ENCODE measurements at places on chromosomes 12 and 14. TPM values are rescaled to one million over a fixed set of nuclear protein-coding genes. Genes with fewer than 3 reads are reported as not detected.
A peak's percentile ranks its signal among the peaks of the same experiment; 100 is the strongest.

GARIN6 gene
- not detected for total RNA-seq

TMEM229B gene
- 0.42 TPM for total RNA-seq

AKAP6 gene
- total RNA-seq, result 23.1 TPM

DNA sequence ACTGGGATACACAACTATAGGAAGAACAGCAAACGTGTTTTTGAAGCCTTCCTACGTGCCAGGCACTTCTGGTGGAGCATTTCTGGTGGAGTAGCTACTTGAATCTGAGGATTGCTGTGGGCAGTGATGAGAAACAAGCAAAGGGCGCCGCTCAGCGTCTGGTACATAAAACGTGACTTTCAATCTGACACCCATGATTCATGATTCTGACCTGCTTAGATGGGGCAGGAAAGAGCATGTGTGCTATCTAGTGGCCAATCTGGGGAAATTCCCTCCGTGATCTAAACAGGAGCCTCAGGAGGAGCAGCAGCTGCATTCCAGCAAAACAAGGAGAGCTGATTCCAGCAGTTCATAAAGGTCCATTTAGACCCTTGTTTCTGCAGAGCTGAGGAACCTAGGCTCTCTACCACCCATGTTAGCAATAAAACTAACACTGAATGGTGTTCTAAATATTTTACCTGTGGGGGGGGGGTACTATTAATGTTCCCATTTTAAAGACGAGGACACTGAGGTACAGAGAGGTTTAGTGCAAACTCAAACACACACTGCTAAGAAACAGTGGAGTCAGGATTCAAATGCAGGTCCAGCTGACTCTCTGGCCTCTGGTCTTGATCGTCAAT, 37.8 kb downstream of the PAH start:
- DNase-seq, result peak; percentile 25

DNA sequence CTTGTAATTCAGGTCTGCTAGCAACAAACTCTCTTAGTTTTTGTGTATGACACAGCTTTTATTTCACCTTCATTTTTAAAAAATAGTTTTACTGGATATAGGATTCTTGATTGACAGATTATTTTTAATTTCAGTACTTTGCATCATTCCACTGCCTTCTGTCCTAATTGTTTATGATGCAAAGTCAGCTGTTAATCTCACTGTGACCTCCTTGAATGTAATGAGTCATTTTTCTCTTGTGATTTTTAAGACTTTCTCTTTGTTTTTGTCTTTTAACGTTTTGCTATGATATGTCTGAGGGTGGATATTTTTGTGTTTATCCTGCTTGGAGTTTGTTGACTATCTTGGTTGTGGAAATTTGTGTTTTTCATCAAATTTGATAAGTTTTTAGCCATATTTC, 126.3 kb upstream of the FBXO33 start:
- DNase-seq, result no peak

Data from cardiac muscle cell (in vitro differentiated cells and primary cell).